ENCODE measurements at places on chromosomes 2 and 18. TPM values are rescaled to one million over a fixed set of nuclear protein-coding genes. Genes with fewer than 3 reads are reported as not detected.

- no peak for DNase-seq
- H3K27ac ChIP-seq = no peak overlapping the region
- no peaks in the 10 kb centered on the region for H3K36me3 ChIP-seq
- no peaks in the 10 kb centered on the region for H3K4me1 ChIP-seq
Measured at GRCh38 chr2:24463271-24463670, 27.8 kb upstream of the NCOA1 start.

- no peak overlapping the region for H3K4me3 ChIP-seq
- H3K27ac ChIP-seq = no peak overlapping the region
- peaks cover 8% of the 10 kb centered on the region for H3K27me3 ChIP-seq
- DNase-seq = no peak
Measured at GRCh38 chr2:31248139-31248538, 14.2 kb downstream of the EHD3 start.

DNA sequence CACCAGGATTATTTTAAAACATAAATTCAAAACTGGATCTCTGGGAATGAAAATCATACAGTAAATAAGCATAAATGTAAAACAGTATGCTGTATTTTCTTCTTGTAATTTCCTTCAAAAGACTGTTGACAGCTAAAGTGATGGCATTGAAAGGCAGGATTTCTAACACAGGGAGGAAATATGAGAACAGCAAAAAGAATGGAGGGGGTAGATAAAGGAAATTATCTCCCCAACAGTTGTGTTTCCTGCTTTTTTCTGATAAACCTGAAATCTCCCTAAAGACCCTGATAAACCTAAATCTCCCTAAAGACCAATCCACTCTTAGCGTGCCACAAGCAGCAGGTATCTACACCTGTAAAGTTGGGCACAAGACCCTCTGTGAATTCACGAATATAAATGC lies 50.8 kb downstream of the PIAS2 start:
- no peaks in the 10 kb centered on the region for H3K27me3 ChIP-seq
- H3K27ac ChIP-seq = no peak overlapping the region
- no peak for DNase-seq
- no peak overlapping the region for H3K4me3 ChIP-seq

- no peak for DNase-seq
- H3K36me3 ChIP-seq = no peaks in the 10 kb centered on the region
- H3K4me3 ChIP-seq = no peak overlapping the region
- no peaks in the 10 kb centered on the region for H3K27me3 ChIP-seq
- no peak overlapping the region for H3K27ac ChIP-seq
Measured at GRCh38 chr2:145289946-145290345, 770.0 kb upstream of the ZEB2 start.

DNA sequence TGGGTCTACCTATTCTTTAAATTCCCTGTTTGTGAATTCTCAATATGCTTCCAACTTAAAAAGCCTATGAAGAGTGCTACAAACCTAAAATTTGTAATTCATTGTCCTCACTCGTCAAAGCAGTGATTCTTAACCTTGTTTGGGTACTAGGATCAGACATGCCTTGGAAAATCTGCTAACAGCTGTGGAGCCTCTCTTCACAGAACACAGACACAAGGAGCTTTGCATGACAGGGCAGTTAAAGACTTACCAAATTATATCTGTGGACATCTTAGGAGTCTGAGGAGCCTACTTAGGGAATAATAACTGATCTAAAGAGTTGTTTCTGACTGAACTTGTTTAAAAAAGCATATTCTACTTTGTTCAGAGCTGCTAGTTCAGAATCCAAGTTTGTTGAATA lies 38.1 kb downstream of the TMEM87B start:
- no peak overlapping the region for H3K4me3 ChIP-seq
- H3K27me3 ChIP-seq = no peaks in the 10 kb centered on the region

The AMER3 gene
- total RNA-seq = not detected

The ANXA4 gene
- total RNA-seq = 237 TPM

The POMC gene
- total RNA-seq = not detected

The CFAP210 gene
- total RNA-seq = 0.14 TPM

The CRYGC gene
- total RNA-seq = not detected

- no peaks in the 10 kb centered on the region for H3K4me1 ChIP-seq
- no peak overlapping the region for H3K27ac ChIP-seq
- H3K4me3 ChIP-seq = no peak overlapping the region
- DNase-seq = no peak
- no peaks in the 10 kb centered on the region for H3K36me3 ChIP-seq
- H3K27me3 ChIP-seq = no peaks in the 10 kb centered on the region
Measured at GRCh38 chr18:55420665-55421307, 167.2 kb downstream of the TCF4 start.
